Effector memory CD8-positive, alpha-beta T cell (primary cell): ENCODE measurements at places on chromosomes 6 and 20.

- DNase-seq, result no peak
These were observed 716.2 kb downstream of the EYS start for GRCh38 chr6:64990652-64991304.

GRCh38 chr6:7138046-7138531, 30.3 kb downstream of the RREB1 start:
- DNase-seq, result no peak

- no peak for DNase-seq
These were observed 1286.9 kb downstream of the EPHA7 start for GRCh38 chr6:92132457-92132856.

GRCh38 chr6:112842330-112842685, 495.2 kb downstream of the RFPL4B start:
- no peak for DNase-seq

- DNase-seq, result peak; percentile 15
These were observed 43.3 kb downstream of the SLC2A10 start for GRCh38 chr20:46752728-46753127.

GRCh38 chr20:38406476-38406875, 28.7 kb downstream of the SNHG17 start:
- no peak for DNase-seq

GRCh38 chr20:51385646-51386530, 156.6 kb downstream of the NFATC2 start:
- peak; percentile 31 for DNase-seq

DNA sequence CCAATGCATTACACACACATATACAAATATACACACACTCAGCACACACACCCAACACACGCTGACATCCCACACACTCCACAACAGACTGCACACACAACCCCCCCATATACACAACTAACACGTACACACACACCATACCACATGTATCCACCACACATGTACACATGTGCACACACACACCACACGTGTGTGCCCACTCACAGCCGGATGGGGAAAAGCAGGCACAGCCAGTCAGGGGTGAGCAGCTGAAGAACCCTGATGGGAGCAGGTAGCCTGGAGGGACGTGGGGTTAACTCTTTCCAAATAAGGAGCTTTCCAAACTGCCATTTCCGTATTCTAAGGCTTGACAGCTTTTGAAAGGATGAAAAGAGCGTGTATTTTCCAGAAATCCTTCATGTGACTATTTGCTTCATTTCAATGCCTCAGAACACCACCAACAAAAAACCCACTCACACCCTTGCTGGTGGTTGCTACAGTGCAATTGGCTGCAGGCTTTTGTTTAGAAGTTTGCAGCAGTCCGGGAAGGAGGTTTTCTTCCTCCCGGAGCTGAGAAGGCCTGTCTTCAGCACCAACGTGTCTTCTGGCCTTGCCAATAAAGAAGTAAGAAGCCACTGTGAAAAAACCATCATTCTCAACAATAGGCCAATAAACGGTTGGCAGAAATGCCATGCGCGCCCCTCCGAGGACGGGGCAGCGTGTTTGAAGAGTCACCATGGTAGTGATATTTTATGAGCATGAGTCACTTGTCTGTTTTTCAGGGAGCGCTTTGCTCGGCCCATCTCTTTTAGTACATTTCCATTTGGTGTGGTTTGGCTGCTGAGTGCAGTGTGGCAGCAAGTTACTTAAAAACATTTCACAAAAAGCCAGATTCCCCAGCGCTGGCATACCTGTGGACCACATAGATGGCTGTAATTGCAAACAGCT, 131.3 kb upstream of the GMDS start:
- DNase-seq, result no peak

DNA sequence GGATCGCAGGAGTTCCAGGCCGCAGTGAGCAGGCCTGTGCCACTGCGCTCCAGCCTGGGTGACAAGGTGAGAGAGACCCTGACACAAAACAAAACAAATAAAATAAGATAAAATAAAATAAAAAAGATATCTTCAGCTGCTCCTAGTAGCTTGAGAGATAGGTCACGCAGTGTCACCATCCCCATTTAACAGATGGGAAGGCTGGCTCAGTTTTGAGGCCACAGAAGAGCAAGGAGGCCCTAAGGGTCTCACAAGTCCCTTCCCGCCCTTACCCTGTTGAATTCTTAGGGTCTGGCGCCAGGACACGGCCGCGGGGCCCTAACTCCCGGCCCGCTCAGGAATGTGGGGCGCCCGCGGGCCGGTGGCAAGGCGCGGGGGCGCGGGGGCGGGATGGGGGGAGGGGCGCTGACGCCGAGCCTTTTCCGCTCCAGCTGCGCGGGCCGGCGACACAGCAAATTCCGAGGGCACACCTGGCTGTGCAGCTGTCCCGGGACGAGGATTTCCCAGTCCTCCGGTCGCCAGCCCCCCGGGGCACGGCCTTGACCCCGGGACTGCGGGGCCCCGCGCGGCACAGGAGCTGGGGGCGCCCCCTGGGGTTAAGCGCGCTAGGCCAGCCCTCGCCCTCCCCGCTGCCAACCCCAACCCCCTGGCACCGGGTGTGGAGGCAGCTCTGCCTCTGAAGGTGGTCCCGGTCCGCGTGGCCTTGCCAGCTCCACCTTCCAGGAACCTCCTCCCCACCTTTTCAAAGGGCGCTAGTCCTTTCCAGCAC, 10.3 kb upstream of the R3HDML start:
- no peak for DNase-seq

GRCh38 chr20:540391-541201, 3.0 kb downstream of the CSNK2A1 start:
- DNase-seq, result no peak

DNA sequence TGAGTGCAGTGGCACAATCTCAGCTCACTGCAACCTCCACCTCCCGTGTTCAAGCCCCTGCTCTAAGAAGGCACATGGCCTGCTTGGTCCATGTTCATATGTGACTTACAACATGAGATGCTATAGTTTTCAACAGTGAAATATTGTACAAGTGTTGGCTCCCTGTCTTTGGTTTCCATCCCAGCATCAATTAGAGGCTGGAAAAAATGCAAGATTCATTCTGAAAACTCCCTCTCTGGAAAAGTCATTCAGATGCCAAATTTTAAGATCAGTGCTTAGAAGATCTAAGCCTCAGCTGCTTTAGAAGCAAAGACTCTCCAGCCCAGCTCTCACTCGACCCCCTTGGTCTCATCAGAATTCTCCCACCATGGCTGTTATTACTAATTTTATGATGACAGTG, 398.9 kb downstream of the KIF16B start:
- DNase-seq, result no peak

GRCh38 chr6:6332811-6333244, 12.4 kb upstream of the F13A1 start:
- no peak for DNase-seq

DNA sequence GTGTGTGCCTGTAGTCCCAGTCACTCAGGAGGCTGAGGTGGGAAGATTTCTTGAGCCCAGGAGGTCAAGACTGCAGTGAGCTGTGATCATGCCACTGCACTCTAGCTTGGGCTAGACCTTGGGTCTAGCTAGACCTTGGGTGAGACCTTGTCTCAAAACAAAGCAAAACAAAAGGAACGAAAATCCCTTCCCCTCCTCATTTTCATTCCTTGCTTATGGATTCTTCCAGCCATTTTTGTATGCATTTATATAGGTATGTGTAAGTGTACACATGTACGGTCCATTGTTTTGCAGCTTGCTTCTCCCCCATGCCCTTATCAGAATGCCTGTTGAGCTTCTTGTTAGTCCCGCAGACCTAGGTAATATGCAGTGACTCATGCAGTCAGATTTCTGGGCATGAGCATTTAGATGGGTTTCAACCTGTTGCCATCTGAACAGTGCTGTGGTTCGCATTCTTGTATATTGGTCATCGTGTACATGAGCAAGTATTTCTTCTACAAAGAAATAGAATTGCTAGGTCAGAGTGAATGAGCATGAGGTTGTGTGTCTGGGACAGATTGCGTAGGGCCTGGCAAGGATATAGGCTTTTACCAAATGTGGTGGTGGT, 73.2 kb downstream of the ATRN start:
- DNase-seq, result no peak

GRCh38 chr6:144133225-144133821, 17.0 kb upstream of the STX11 start:
- DNase-seq, result no peak

DNA sequence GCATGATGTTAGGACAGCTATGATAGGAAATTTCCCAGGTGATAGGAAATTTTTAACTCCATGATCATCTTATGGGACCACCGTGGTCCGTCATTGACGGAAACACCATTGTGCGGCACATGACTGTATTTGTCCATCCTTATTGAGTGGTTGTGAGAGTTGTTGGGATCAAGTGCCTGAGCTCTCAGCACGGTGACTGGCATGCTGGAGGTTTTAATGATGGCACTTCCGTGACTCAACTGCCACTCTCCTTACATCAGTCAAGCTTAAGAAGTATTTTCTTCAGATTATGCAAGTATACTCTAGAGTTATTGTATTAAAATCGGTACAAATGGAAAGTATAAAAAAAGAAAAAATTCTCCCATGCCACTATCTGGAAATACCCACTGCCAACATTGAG, 20.7 kb downstream of the PBOV1 start:
- no peak for DNase-seq

DNA sequence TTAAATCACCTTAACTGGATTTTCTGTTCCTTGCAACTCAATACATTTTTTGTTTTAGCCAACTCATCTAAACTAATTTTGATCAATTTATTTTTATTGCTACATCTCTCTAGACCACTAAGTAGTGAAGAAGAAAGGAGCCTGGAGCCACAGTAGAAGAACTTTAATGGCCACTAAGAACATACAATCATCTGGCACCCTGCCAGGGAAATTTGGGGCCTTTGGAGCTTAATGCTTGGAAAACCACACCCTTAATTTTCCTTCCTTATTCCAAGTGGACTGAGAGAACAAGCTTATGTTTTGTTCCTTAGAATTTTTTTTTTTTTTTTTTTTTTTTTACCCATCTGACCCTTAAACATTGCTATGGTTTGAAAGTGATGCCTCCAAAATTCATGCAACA, 12.0 kb upstream of the GMDS start:
- no peak for DNase-seq
